ENCODE measurements at places on chromosomes 12 and 14. TPM values are rescaled to one million over a fixed set of nuclear protein-coding genes. Genes with fewer than 3 reads are reported as not detected.

Gene SPRYD3
- total RNA-seq: 20.7 TPM

Gene GON7
- 6.2 TPM for total RNA-seq

Gene SERPINA4
- not detected for total RNA-seq

Gene MYF6
- total RNA-seq: not detected

Gene POTEG
- not detected for total RNA-seq

Gene RND1
- total RNA-seq: 1.9 TPM

Gene ACRBP
- 15.9 TPM for total RNA-seq

GRCh38 chr12:96513681-96514080, 24.3 kb downstream of the CFAP54 start:
- DNase-seq: no peak

DNA sequence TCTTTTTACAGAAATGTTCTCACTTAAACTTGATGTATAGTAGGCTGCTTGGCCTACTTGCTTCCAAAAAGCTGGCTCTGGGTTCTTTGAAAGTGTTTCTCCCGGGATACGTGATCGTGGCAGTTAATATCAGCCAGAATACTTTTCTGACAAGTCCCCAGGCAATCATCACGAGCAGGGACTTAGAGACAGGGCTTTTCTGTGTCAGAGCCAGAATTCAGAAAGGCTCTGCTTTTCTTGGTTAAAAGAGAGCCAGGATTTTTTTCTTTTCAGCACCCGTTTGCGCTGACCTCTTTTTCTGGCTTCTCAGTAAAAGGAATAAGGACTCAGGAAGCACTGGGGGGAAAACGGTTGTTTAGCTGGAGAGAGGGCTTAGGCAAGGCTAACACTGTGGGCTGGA, 57.8 kb upstream of the ARHGAP5 start:
- no peak for DNase-seq

GRCh38 chr14:38278035-38278434, 22.1 kb upstream of the CLEC14A start:
- DNase-seq: no peak

GRCh38 chr14:85125291-85125670, 404.7 kb upstream of the FLRT2 start:
- no peak for DNase-seq

DNA sequence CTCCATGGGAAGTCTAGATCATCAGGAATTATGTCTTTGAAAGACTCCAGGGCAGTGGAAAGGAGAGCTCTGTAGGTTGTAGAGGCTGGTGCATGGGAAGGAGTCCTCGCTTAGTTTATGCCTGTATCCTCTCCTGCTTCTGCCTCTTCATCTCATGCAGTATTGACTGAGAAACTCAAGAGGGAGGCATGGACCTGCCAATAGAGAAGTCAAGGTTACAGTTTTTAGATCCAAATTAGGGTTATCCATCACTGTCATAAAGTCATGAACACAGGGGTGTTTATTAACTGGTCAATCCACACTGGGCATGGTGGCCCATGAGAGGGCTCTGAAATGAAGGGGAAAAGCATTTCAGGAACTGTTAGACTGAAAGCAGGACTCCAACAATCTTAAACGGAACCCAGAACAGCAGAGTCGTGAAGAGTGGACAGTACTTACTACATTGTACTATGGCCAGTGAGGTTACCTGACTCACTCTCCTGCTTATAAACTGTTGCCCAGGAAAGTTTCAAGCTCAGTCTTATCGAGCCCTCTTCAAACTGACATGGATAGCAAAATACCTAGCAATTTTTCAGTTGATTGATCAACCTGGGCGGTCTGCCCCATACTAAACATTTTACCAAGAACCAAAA, 30.1 kb upstream of the DHRS7 start:
- peak; percentile 57 for DNase-seq

DNA sequence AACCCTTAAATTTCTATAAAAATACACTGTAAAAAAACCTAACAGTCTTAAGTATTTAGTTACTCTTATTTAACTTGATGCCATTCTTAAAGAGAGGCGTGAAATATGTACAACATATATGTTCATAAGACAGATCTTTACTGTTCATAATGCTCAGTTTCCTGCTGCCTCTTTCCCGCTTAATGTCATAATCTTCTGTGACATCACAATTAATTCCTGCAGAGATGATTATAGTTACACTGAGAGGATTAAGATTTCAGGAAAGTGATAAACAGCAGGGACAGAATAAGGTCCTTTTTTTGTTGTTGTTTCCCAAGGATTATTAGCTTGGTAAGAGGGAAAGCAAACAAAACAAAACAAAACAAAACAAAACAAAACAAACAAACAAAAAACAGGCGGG, 801.4 kb downstream of the FLRT2 start:
- no peak for DNase-seq

- DNase-seq: no peak
These were observed 13.0 kb downstream of the NUDT4 start for GRCh38 chr12:93390549-93391297.

GRCh38 chr12:131893605-131894312, 663 bp upstream of the ULK1 start:
- no peak for DNase-seq

- DNase-seq: no peak
These were observed 659.6 kb upstream of the TBX3 start for GRCh38 chr12:115343601-115344000.

DNA sequence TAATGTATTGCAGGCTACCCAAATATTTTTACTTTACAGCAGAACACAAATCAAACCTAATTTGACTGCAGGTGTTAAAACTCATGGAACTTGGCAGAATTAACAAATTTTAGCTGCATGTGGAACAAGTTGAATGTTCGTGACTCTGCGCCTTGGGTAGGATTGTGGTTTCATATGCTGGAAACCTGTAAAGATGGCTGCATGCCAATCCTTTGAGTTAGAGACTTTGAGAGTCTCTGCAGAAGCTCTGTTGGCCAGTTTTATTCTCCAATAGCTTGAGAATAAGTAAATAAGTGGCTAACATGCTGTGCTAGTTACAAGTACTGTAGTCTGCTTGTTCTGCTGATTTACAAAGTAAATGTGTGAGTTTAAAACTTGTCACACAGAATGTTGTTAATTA, 77.8 kb downstream of the PDE6H start:
- peak; percentile 92 for DNase-seq

GRCh38 chr12:91327889-91328288, 145.3 kb upstream of the DCN start:
- no peak for DNase-seq

- DNase-seq: no peak
These were observed 13.7 kb upstream of the REP15 start for GRCh38 chr12:27682534-27682933.

DNA sequence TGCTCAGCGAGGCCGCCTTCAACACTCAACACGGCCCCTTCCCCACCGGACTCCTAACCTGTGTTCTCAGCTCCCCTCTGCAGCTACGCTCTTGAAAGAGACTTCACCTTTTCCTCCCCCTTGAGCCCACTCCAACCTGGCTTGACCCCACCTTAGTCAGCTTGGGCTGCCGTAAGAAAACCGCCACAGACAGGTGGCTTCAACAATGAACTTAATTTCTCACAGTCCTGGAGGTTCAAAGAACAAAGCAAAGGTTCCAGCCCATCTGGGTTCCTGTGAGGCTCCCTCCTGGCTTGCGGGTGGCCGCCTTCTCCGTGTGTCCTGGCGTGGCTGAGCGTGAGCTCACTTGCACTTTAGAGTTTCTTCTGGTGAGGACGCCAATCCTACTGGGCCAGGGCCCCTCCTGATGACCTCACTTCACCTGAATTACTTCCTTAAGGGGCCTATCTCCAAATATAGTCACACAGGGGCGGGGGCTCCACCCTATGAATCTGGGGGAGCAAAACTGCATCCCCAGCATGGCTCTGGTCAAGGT, 138.8 kb downstream of the CALM1 start:
- DNase-seq: no peak

- DNase-seq: peak; percentile 49
These were observed 47.4 kb downstream of the AVPR1A start for GRCh38 chr12:63103494-63104131.

- DNase-seq: no peak
These were observed 33.8 kb upstream of the SMUG1 start for GRCh38 chr12:54222609-54223008.

Measured in hematopoietic multipotent progenitor cell (in vitro differentiated cells).